ENCODE measurements at places on chromosomes 12 and 14.

- DNase-seq, result no peak
These were observed 11.2 kb downstream of the BCL2L14 start for GRCh38 chr12:12081836-12082497.

DNA sequence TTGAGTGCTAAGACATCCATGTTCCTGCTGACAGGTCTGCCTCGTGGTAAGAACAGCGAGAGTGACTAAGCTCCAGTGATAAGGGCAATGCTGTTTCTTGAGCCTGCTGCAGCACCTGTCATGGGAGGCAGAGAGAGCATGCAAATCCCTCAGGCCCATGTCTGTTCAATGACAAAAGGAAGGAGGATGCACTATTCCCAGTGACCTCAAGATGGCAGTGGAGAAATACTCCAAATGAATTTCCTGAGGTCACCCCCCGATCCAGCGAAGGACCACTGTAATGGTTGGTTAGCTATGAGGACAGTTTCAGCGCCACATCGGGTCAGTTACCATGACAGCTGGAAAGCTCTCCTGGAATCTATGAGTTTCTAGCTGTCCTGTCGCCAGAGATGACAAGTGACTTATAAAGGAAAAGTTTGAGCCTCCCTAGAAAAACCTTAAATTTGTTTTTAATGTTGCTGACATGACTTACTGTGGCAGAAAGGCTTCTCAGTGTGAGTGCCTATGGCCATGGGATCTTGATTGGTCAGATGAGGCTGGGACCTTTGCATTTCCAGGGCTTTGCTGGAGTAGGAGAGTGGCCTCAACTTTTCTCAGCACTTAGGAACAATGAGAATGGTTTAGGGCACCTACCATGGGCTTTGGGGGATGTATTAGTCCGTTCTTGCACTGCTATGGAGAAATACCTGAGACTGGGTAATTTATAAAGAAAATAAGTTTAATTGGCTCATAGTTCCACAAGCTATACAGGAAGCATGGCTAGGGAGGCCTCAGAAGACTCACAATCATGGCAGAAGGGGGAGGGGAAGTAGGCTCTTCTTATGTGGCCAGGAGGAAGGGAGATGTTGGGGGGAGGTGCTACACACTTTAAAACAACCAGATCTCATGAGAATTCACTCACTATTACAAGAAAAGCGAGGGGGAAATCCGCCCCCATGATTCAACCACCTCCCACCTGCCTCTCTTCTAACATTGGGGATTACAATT, 88.0 kb upstream of the TMEM260 start:
- peak; percentile 44 for DNase-seq

DNA sequence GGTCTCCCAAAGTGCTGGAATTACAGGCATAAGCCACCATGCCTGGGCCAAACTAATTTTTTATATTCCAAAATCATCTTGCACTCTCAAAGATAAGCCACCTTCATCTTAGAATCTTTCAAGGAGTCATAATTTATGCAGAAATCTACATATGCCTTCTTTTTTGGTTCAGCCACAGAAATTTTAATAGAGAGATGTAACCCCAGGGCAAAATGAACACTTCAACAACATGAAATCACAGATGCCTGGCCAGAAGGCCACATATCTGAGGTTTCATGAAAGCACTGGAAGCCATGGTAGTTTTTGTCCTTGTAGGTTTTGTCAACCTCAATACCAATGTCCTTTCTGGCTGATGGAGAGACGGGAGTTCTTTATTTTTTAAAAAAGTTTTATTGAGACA, 9.8 kb downstream of the SUPT16H start:
- no peak for DNase-seq

DNA sequence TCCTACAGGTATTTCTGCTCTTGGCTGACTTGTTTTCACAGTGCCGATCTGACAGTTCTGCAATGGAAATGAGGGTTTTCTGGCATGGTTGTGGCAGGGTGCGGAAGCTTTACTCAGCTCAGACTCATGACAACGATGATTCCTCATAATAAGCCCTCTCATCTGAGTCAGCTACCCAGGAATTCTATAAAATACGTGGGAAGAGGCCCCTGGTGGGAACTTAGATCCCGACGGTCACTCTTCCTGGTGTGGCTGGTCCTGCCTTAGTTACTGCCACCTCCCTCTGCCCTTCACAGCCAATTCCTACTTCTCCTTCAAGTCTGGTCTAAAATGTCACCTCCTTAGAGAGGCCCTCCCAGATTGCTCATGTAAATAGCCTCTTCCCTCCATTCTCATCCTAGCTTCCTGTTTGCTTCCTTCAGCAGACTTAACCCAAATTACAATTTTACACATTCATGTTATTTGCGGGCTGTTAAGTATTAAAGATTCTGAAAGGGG, 104.2 kb upstream of the MAP1LC3B2 start:
- peak; percentile 14 for DNase-seq

DNA sequence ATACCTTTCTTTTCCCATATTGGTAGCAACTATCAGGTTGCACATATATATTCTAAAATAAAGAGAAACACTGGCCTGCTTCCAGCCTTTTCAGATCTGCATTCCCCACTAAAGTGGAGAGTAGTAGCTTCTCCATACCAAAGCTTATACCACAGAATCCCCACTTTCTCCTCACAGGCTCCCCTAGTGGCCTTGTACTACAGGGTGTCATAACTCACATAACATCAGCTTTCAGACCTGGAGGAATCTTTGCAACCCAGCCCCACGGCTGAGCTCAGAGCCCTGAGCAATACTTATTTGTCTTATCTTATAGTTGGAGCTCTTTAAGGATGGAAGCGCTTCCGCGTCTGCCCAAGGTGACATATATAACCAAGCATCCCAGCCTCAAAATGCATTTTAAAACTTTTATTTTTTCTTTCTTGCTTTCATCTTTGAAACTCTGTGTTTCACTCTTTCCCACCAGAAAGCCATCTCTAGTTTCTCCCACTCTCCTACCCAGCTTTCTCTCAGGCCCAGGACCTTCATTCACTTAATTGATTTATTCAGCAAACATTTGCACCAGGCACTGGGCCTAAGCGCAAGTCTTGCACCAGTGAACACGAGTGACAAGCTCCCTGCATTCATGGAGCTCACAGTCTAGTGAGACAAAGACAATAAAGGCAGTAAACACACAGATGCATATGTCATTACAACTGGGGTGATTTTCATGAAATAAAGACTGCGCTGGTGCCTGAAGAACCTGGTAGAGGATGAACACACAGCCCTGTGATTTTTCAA, 254.7 kb downstream of the IPO8 start:
- no peak for DNase-seq

DNA sequence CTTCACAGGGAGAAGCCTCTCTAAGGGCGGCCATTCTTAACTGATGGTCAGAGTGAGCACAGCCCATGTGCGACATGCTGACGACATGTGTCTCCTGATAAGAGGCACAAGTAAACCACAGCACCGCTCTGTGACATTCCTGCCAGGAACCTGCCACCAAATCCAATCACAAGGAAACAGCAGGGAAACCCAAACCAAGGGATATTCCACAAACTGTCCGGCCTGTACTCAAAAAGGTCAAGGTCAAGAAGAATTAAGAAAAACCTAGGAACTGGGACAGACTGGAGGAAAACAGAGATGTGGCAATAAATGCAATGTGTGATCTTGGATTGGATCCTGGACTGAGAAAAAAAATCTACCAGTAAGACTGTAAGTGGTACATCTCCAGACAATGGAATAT, 91.9 kb downstream of the SYNE3 start:
- no peak for DNase-seq

GRCh38 chr12:46300910-46301309, 32.1 kb upstream of the SLC38A1 start:
- DNase-seq, result no peak

DNA sequence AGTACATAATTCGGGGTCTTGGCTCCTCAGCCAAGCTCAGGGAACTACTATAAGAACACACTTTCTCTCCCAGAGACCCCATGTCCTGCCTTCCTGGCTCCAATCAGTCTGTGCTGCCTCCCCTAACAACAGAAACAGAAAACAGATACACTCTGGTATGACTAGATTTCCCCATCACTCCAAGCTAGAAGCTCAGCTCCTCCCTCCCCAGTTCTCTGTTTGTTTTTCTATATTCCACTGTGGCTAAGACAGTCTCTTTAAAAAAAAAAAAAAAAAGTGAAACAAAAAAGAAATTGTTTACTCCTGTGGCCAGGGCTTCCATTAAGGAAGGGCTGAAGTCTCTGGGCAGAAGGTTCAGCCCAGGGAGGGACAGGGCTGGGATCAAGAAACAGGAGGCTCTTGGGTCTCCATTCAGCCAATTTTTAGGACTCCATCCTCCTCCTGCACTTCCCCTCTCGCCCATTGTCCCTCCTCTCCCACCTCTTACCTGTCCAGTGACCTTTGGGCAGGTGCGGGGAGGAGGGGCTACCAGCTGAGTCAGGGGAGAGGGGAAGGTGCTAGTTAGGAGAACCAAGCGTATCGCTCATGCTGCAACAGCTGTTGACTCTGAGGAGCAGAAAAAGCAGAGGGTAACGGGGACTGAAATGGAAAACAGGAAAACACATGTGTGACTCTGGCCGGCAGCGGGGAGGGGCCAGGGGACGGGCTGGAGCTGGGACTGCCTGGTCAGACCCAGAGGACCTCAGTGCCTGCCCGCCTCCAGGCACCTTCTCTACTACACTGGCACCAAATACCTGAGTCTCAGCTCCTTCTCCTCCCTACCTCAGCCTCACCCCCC, 4.1 kb upstream of the SLC7A7 start:
- peak; percentile 29 for DNase-seq

DNA sequence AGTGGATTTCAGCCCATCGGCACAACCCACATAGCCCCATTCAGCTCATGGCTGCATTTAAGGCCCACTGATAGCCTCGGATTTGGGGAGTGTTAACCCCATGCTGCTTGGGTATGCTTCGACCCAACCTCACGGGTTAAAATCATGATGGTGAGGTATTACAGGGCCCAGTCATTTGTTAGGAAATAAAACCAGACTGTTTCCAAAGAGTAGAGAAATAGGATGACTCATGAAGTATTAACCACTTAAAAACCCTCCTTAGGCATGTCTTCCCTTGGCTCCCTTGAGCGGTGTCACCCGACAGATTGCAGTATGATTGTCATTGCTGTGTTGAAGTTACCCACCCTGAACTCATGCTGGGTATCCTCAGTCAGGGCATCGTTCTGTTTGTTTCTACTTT, 289.1 kb downstream of the CACNA1C start:
- DNase-seq, result no peak

GRCh38 chr12:52903855-52904508, 894 bp downstream of the KRT8 start:
- DNase-seq, result no peak

DNA sequence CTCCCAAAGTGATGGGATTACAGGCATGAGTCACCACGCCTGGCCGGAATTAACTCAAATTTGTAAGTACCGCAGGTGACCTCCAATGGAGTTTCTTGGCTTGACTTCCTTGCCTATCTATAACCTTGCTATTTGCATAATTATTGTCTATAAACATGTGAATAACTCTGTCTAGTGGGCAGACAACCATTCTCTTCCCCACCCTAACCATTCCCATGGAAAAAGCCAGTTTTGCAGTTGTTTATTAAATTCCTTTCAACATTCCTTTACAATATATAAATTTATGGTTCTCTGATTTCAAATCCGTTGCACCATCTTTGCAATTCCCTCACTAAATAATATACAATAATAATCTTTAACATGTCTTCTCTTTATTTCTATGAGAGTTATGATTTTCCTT, 61.0 kb upstream of the ZDHHC17 start:
- DNase-seq, result no peak

DNA sequence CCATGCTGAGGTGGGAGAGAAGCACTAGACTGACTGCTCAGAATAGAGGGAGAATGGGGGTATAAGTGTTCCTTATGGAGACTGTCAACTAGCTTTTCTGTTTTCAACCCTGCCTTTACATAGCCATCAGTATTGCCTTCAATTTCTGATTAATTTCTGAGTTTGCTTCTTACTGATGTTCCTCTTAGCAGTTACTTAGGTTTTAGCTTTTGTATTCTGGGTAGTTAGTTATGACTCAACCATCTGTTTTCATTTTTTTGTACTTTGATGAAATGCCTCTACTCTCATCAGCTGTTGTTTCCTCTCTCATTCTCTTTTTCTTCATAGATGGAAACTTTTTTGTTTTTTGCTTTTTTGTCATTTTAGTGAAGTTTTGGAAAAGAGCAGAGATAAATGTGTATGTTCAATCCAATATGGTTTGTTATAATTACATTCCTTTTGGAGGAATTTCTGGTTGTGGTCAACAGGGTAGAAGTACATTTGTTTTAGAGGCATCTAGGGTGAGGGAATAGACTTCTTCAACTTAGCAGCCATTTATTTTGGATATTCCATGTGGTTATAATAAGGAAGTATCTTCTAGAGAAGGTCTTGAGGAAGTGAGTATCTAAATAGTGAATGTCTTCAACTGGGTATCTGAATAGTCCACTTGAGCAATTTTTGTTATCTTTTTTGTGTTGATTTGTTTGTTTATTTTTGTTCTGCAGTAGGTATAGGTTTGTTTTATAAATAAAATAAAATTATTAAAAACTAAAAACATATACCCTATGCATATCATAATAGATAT, 29.6 kb downstream of the PMCH start:
- DNase-seq, result no peak

DNA sequence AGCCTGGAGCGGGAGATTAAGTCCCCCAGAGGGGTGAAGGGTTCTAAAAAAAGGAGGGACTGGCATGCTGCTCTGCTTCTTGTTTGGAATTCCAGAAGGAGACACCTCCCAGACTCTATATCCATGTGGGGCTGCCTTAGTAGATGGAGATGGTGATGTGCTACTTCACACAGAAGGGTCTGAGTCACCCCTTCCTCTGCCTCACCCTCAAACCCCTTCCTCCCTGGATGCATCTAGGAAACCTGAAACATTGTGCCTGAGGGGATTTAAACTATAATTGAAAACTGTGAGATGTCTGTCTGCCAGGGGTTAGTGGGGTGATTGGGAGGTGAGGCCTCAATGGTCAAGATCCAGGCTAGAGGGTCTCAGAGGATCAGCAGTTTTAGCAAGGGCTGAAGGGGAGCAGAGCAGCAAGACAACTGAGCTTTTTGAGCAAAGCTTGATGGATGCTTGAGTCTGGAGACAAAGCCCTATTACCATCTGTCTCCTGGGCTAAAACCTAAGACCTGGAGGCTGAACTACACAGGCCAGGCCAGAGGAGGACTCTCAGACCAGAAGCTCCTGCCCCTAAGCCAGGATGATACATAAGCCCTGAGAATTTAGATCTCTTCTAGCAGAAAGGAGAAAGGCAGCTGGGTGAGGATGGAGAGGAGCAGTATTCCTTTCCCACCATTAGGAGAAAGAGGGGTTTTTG, 314.7 kb upstream of the ATP2B1 start:
- DNase-seq, result no peak

Measured in SW 1271 (cell line).